ENCODE measurements at places on chromosomes 7 and 10. TPM values are rescaled to one million over a fixed set of nuclear protein-coding genes. Genes with fewer than 3 reads are reported as not detected.

DNA sequence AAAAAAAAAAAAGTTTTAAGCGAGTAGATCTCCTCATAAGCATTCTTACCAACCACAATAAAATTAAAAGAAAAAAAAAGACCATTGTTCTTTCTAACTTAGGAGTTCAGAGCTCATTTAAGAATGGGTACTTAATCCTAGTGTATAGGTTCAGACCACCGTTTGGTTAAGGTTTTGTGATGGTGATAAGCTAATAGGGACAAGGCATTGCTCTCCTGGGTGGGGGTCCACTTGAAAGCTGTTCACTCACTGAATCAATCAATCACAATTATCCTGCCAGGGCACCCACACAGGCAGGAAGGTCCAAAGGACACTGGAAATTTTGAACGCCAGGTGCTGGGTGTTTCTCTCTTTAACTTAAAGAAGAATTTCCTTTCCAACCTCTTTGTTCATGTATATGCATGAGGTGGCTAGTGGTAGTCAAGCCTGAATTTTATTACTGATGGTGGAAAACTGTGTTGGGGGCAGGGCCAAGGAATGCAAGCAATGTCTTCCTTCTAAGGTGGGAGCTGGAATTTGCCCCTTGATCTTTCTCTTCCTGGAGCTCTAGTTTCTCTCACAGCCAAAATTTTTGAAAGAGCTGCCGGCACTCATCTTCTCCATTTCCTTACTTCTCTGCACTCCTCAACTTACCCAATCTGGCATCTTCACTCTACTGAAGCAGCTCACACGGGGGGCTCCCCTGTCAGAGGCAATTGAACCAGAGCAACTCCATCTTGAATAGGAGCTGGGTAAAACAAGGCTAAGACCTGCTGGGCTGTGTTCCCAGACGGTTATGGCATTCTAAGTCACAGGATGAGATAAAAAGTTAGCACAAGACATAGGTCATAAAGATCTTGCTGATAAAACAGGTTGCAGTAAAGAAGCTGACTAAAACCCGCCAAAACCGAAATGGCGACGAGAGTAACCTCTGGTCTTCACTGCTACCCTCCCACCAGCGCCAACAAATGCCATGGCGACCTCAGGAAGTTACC is 7.5 kb upstream of the FAM131B start:
- H3K4me3 ChIP-seq = no peak overlapping the region
- peaks cover 6% of the 10 kb centered on the region for H3K4me1 ChIP-seq
- H3K27ac ChIP-seq = no peak overlapping the region
- H3K36me3 ChIP-seq = no peaks in the 10 kb centered on the region
- H3K27me3 ChIP-seq = no peaks in the 10 kb centered on the region

DNA sequence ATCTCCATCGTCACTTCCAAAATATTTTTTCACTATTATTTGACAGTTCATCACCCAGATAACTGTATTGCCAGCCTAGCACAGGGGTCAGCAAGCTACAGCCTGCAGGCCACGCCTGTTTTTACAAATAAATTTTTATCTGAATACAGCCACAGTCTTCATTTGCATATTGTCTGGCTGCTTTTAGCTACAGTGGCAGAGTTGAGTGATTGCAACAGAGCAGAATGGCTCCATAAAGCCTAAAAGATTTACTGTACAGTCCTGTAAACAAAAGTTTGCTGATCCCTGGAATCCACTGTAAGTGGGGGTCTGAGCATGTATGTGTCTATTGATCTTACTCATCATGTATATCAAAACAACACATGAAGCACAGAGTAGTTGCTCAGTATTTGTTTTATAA is 45.9 kb upstream of the GNAI1 start:
- peak overlapping the region; percentile 80 for H3K27ac ChIP-seq
- H3K36me3 ChIP-seq = no peaks in the 10 kb centered on the region
- H3K4me1 ChIP-seq = peaks cover 4% of the 10 kb centered on the region

- H3K4me3 ChIP-seq = no peak overlapping the region
- no peak overlapping the region for H3K27ac ChIP-seq
- H3K36me3 ChIP-seq = no peaks in the 10 kb centered on the region
- no peaks in the 10 kb centered on the region for H3K4me1 ChIP-seq
- no peaks in the 10 kb centered on the region for H3K27me3 ChIP-seq
- no peak for DNase-seq
Measured at GRCh38 chr7:26051021-26051420, 101.0 kb upstream of the NFE2L3 start.

DNA sequence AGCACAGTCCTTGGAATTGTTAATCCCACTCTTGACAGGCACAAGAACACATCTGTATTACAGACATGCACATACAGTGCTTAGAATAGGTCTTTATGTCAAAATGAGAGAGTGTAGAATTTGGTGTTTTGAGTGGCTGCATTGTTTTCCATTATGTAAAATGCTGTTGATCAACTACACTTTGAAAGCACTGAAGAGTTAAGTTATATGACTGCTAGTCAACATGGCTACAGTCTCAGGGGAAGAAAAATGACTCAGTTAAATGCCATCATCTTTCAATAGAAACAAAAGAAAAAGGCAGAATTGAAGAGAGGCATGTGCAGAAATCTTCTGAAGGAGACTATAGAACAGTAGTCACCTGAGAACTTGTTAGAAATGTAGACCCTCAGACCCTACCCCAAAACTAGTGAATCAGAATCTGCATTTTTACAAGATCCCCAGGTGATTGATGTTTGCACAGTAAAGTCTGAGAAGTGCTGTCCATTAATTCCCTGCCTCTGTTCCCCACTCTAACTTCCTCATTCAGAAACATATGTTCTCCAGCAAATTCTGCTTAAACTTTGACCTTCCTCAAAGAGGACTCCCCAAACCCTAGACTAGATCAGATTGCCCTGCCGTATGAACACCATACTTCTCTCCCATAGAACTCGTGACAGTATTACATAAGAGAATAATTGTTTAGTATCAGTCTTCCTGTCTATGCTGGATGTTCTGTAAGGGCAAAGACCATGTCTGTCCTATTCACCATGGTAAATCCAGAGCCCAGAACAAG is 16.0 kb downstream of the SND1 start:
- no peak overlapping the region for H3K4me3 ChIP-seq
- no peaks in the 10 kb centered on the region for H3K27me3 ChIP-seq
- no peak overlapping the region for H3K27ac ChIP-seq
- H3K4me1 ChIP-seq = peaks cover 27% of the 10 kb centered on the region
- H3K36me3 ChIP-seq = no peaks in the 10 kb centered on the region

- H3K27ac ChIP-seq = no peak overlapping the region
- H3K27me3 ChIP-seq = no peaks in the 10 kb centered on the region
- H3K4me1 ChIP-seq = no peaks in the 10 kb centered on the region
- DNase-seq = no peak
- H3K36me3 ChIP-seq = no peaks in the 10 kb centered on the region
Measured at GRCh38 chr7:91358303-91358702, 94.1 kb downstream of the FZD1 start.

GRCh38 chr10:132133005-132133404 is 53.7 kb upstream of the DPYSL4 start:
- H3K4me1 ChIP-seq = peaks cover 12% of the 10 kb centered on the region
- H3K27me3 ChIP-seq = no peaks in the 10 kb centered on the region
- H3K36me3 ChIP-seq = no peaks in the 10 kb centered on the region
- no peak overlapping the region for H3K27ac ChIP-seq

GRCh38 chr10:74799721-74800221 is 26.6 kb upstream of the KAT6B start:
- H3K27me3 ChIP-seq = no peaks in the 10 kb centered on the region
- no peaks in the 10 kb centered on the region for H3K4me1 ChIP-seq
- H3K27ac ChIP-seq = no peak overlapping the region
- no peaks in the 10 kb centered on the region for H3K36me3 ChIP-seq

GFRA1 gene
- 2.6 TPM for polyA plus RNA-seq

PILRA gene
- polyA plus RNA-seq = 0.99 TPM

DNA sequence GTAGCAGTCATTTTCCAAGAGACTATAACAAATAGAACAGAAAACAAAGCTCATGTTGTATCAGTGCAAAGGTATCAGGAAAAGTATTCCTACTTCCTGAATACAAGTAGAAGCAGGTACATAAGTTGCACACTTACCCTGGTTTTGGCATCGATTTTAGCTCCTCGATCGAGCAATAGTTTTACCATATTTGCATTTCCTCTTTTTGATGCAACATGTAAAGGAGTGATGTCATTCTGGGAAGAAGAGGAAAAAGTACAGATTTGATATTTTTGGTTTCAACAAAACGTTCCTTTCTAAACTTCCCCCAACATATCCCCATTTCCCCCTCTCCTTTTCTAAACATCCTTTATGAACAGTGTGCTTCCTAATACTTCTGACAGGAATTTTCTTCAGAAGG is 155.1 kb downstream of the ANK3 start:
- peaks cover 29% of the 10 kb centered on the region for H3K4me1 ChIP-seq
- no peaks in the 10 kb centered on the region for H3K27me3 ChIP-seq
- no peak for DNase-seq
- H3K36me3 ChIP-seq = no peaks in the 10 kb centered on the region

DNA sequence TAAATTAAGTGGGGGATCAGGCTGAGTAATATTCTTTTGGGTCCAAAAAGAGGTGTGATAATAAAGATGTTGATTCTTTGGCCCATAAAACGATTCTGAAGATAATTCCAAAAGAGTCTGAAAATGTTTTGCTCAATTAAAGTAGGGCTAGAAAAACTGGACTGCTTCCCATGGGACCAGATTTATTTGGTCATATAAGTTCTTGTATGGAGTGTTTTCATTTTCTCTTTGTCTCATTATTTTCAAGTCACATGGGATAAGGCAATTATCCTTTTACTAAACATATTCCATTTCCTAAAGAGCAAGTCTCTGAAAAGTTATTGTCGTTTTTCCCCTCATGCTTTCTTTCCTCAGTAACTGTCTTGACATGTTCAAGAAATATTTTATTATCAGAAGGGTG is 41.5 kb downstream of the CDK6 start:
- peaks cover 14% of the 10 kb centered on the region for H3K36me3 ChIP-seq
- no peak for DNase-seq
- H3K4me1 ChIP-seq = peaks cover 47% of the 10 kb centered on the region
- no peak overlapping the region for H3K4me3 ChIP-seq
- H3K27me3 ChIP-seq = no peaks in the 10 kb centered on the region
- H3K27ac ChIP-seq = peak overlapping the region; percentile 13
